ENCODE measurements at places on chromosomes 2 and 18.

GRCh38 chr18:25080211-25080610, 271.8 kb downstream of the ZNF521 start:
- DNase-seq: no peak

- DNase-seq: peak; percentile 77
Measured at GRCh38 chr18:63817441-63818051, 42.3 kb downstream of the SERPINB7 start.

DNA sequence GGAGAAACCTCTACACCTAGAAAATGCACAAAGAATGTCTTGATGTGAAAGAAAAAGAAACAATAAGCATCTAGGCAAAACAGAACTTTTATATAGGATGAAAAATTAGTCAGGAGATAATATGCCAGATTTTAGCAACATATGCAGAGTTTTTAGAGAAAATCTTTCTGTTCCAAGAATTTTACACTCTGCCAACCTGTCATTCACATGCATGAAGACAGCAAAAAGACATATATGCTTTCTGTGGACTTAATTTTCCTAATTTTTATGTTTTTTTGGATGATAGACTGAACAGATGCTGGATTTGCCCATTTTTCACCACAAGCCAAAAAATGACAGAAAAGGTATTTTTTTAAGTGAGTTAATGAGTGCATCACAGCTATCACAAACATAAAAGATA, 637.3 kb downstream of the TRIB2 start:
- DNase-seq: no peak

DNA sequence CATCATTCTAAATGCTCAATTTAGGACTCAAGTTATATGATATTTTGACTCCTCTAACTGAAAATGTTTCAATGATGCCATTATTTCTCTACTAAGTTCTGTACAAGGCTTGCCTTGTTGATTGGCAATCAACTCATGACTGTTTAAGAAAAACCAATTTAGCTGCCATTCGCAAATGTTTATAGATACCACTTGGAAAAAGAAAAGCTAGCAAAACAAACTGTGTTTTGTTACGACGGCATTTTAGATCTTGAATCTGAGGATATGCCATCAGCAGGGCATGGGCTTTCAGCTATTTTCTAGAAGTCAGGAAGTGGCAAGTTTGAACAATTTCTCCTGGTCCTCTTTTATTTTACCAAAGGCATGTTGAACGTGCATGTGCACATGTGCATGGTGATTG, 65.3 kb downstream of the MREG start:
- no peak for DNase-seq

DNA sequence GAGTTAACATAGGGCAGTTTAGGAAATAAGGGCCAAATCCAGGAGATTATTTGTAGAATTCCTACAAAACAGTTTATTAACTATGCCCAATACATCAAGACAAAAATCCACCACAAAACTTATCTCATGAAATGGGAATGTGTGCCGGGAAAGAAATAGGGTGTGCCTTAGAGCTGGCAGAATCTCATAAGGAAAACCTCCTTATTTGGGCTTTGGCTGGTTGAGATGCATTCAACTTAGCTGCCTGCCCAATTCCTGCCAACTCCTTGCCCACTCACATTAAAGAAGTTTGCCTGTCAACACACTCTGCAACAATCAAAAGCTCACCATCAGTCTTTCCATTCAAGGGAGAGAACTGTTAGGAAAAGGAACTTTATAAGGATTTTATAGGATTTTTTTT, 500.6 kb downstream of the SATB2 start:
- no peak for DNase-seq

- no peak for DNase-seq
Measured at GRCh38 chr2:213766062-213766461, 481.8 kb downstream of the SPAG16 start.

- no peak for DNase-seq
Measured at GRCh38 chr2:105125428-105125827, 87.6 kb downstream of the MRPS9 start.

DNA sequence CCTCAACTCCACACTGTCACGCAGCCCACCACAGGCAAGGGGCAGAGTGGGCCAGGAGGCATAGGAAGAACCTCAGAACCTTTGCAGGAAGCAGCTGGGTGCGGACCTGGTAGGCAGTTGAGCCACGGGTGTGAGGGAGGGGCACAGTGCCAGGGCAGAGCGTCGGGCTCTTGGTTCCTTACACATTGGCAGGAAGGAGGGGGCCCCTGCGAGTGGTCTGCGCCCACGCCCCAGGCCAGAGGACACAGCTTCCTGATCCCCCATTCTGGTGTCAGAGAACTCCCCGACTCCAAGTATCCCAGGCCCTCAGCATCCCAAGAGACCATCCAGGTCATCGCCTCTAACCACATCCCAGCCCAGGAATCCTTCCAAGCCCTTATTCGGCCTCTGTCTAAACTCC, 61.5 kb downstream of the TNS1 start:
- no peak for DNase-seq

DNA sequence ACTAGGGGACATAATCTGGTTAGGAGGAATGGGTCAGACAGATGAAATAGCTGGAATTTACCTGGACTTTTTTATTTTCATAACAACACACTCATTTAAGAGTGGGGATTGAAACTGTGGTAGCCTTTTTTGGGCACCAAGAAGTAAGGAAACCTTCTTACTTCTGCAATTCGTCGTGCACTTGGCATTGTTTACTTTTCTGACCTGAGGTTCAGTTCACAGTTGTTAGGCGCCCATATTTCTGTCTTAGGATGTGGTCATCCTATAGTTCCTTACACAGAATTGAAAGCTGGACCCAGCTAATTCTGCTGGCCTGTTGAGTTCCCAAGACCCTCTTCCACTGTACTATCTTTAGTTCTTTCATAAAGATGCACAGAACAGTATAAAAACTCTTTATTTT, 72.9 kb downstream of the TMX3 start:
- no peak for DNase-seq

- no peak for DNase-seq
Measured at GRCh38 chr2:38191516-38191915, 115.6 kb upstream of the CYP1B1 start.

DNA sequence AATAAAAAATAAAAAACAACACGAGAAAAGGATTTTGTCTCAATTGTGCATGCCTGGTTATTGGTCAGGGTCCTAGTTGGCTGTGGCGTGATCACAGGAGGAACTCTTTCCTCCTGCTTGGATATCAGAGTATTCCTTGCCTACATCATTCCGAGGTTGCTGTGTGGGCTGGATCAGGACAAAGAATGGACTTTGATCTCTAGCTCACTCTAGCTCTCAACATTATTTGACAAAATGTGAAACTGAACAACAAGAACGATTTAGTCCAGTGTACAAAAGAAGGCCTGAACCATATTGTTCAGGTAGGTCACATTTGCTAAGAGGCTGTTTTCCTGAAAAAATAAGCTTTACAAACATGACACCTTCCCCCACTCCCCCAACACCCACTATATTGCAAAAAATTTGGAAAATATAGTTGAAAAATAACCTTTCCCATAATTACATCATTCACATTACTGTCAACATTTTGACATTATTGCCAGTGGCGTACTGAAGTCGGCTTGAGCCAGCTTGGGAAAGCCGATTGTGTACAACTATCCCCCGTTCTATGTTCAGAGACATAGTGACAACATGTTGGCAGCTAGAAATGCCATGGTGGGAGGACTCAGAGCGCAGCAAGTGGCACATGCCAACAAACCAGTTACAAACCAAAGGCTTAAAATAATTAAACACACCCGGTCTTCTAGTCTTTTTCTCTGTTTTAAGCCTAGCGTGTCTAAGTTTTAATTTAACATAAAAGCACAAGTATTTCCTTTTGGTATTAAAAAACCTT, 179.0 kb downstream of the LPIN1 start:
- no peak for DNase-seq

DNA sequence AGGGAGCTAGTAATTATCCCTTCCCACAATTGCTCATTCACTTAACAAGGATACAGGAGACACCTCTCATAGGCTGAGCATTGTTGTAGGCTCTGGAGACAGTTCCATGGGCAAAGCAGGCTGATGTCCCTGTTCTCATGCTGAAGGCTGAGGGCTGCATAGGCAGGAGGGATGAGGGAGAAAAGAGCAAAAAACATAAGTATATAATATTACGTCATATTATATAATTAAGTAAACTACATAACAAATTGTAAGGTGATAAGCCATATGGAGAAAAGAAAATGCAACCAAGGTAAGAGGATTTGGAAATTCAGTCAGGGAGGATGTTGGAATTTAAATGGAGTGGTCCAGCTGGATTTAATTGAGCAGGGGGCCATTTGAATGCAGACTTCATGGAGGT, 380.6 kb upstream of the ST6GAL2 start:
- DNase-seq: no peak

- DNase-seq: no peak
Measured at GRCh38 chr2:234288974-234289455, 207.9 kb downstream of the ARL4C start.

GRCh38 chr2:85755122-85756027, 1.6 kb downstream of the ATOH8 start:
- DNase-seq: no peak

DNA sequence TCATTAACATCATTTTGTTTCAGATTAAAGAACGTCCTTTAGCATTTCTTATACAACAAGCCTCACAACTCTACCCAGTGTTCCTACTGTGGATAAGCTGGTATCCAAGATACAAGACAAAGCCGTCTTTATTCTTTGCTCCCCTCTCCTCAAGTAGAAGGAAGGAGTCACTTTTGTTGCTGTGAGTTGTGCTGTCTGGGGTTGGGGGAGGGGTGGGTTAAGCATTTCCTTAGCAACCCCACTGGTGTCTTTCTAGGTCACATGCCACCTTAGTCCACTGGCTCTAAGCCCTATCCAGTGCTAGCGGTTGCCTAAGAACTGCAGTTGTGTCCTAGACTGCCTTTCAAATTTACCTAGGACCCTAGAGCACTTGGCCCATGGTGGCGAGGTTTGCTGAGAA, 155.6 kb upstream of the PIEZO2 start:
- DNase-seq: no peak
